AG10803 (cell line): ENCODE measurements at places on chromosomes 16 and 17.

DNA sequence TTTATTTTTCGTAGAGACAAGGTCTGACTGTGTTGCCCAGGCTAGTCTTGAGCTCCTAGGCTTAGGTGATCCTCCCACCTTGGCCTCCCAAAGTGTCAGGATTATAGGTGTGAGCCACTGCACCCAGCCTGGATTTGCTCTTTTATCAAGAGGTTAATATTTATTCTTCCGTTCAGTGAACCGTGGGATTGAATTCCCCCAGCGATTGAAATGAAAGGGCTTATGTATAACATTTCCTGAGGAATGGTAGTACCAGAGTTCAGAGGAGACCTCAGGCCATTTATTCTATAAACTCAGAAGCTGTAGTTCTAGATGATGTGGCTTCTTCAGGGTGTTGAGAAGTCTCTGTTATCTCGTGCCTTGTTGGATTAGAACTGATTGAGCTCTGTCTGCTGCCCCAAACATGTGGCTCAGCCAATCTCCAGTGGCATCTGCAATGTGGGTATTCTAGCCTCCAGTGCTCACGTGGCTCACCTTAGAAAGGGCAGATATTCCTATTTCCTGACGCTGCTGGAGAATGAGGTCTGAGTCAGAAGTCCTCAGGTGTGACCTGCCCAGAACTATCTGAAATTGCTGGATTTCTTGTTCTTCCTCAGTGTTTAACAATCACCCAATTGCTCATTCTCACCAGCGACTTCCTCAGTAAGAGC lies 22.5 kb downstream of the HMOX2 start:
- no peak for DNase-seq

- DNase-seq = no peak
Measured at GRCh38 chr17:60363700-60364405, 28.1 kb downstream of the USP32 start.

GRCh38 chr17:46732754-46733398 lies 85.6 kb downstream of the WNT3 start:
- DNase-seq = no peak

GRCh38 chr16:19776147-19776546 lies 58.1 kb downstream of the IQCK start:
- no peak for DNase-seq

GRCh38 chr16:9135797-9136196 lies 44.4 kb downstream of the HAPSTR1 start:
- DNase-seq = no peak

DNA sequence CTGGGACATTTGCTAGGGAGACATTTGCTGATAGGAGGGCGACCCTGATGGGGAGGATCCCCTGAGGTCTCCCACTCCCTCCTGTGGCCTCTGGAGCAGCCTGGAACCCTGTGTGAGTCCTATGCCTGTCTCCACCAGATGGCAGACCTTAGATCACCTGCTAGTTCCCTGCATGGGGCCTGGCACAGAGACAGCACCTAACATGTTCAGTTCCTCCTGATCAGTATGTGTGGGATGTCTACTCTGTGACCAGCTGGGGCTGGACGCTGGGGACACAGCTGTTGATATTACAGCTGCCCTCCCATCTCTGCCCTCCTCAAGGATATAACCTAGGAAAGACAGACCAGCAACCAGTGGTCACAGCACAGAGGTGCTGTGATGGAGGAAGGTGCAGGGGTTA lies 1.1 kb upstream of the ADCY7 start:
- no peak for DNase-seq

GRCh38 chr16:87043231-87044031 lies 273.8 kb downstream of the C16orf95 start:
- DNase-seq = peak; percentile 8

DNA sequence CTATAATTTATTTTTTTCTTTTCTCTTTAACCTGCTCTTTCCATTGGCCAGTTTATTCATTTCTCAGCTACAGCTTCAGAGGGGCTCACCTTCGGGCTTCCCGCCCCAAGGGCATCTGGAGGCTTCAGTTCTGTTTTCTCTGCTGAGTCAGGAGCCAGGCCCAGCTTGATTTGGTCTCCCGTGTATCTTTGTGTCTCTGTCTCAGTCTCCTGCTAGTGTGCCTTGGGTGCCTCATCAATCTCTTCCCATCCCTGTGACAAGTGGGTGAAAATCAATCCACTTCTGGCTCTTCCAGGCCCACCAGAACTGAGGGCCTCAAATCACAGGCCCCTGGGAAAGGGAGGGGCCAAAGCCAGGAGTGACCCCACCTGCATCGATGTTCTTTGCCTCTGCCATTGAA lies 72.1 kb downstream of the CCDC182 start:
- no peak for DNase-seq

- peak; percentile 17 for DNase-seq
Measured at GRCh38 chr16:84226026-84226425, 13.8 kb downstream of the KCNG4 start.

- DNase-seq = no peak
Measured at GRCh38 chr16:70551788-70552187, 28.2 kb downstream of the SF3B3 start.

- no peak for DNase-seq
Measured at GRCh38 chr16:66065925-66066324, 300.6 kb upstream of the CDH5 start.

DNA sequence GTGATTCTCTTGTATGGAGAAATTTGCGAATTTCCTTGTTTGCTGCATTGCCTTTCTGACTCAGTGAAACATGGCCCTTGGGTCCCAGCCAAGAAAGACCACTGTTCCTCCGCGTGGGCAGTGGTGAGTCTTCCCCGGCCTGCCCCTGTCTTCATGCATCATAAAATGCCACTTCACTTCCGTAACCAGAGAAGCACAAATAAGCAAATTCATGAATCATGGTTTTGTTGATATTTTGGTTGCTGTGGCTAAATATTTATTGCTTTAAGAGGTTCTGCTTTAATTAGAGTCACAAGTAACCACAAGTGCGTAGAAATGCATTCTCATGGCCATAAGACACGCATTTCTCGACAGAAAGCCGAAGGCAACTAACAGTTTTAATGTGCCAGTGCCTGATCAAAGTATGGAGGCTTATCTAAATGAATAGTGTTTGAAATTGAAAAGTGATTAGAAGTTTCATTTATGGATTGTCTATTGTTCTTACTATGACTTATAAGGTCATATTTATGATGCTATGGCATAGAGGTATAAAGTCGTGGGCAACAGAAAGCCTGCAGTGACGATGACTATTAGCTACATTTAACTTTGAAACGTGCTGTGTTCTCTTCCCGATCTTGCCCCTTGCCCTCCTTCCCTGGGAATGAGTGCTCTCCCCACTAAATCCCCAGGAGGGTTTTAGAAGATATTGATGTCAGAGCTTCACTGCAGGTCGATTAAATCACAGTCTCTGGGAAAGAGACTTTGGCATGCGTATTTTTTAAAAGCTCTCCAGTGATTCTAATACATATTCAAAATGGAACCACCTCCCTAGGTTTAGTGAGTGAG lies 76.0 kb downstream of the WIPI1 start:
- DNase-seq = peak; percentile 97

- peak; percentile 95 for DNase-seq
Measured at GRCh38 chr16:69179328-69180010, 7.5 kb upstream of the SNTB2 start.

DNA sequence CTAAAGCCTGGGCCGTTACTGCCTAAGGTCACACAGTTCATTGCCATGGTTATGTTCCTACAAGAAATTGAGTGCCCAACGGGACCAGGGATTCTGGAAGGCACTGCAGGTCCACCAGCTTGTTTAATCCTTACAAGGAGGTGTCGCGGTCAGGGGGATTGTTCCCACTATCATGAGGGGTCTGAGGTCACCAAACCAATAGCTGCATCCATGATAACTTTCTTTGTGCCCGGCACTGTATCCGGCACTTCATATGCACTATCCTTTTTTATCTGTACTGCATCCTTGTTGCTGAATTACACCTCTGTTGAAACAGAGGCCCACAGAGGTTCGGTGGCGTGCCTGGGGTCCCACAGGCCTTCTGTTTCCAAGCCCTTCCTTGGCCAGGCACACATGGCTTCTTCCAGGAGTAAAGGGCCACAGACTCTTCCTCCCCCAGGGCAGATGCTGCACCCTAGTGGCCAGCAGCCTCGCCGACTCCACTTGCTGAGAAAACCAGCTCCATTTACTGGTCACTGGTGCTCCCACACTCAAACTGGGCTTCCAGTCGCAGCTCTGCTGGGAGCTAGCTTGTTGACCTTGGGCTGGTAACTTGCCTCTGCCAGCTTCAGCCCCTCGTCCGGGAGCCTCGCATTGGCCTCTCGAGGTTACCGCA lies 82.0 kb upstream of the PLCG2 start:
- DNase-seq = peak; percentile 58

GRCh38 chr16:49672753-49673152 lies 183.2 kb downstream of the ZNF423 start:
- DNase-seq = no peak

GRCh38 chr17:65514541-65514940 lies 46.9 kb downstream of the AXIN2 start:
- DNase-seq = peak; percentile 90

GRCh38 chr16:72856797-72857196 lies 191.1 kb downstream of the ZFHX3 start:
- no peak for DNase-seq

DNA sequence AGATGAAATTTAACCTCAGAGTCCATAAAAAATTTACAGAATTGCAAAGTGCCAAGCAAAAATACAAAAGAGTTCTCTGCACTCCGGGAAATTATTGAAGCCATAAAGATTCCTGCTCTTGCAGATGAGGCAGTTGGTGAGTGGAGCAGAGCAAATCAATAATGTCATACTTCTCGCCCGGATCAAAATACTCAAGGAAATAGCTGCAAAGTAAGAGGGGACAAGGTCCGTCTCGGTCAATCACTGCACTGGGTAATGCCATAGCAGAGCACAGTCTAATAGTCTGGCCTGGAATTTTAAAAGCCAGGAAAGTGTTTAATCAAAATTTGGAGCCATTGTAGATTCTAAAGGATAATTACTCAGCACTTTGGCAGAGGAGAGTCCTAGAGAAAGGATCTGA lies 58.9 kb downstream of the GP2 start:
- no peak for DNase-seq

- DNase-seq = no peak
Measured at GRCh38 chr17:41982026-41982760, 15.6 kb downstream of the CNP start.

GRCh38 chr16:12677502-12677901 lies 126.2 kb downstream of the CPPED1 start:
- DNase-seq = no peak

GRCh38 chr17:20805751-20806150 lies 226.2 kb downstream of the CDRT15L2 start:
- DNase-seq = no peak

GRCh38 chr17:2056206-2057174 lies 1.6 kb downstream of the HIC1 start:
- DNase-seq = peak; percentile 43

- no peak for DNase-seq
Measured at GRCh38 chr16:11613381-11614303, 26.9 kb upstream of the LITAF start.

DNA sequence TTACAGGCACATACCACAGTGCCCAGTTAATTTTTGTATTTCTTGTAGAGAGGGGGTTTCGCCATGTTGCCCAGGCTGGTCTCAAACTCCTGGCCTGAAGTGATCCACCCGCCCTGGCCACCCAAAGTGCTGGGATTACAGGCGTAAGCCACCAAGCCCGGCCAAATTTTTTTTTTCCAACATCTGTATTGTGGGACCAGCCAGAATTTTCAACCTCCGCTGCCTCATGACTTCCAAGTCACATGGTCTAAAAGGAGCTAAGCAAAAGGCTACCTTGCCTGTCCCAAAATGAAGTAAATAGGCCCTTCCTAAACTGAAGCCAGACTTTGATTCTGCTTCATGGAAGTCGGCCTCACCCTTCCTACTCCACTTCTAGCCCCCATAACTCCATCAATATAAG lies 4.2 kb upstream of the SPAG7 start:
- no peak for DNase-seq

DNA sequence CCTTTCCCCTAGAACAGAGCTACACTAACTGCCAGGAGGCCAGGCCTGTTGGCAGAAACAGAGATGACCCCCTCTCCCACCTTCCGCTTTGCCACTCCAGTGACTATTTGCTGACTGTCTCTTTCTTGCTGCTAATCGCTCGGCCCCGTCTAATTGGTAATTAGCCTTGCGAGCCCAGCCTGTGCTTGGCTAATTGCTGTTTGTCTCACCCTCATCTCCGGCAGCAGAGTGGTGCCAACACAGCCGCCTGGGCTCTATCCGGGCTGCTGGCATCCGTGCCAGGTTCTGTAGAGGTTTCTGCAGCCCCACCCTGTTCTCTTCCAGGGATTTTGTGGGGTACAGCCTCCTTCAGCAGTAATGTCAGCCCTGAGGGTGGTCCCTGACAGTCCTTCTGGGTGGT lies 27.4 kb upstream of the PHB1 start:
- DNase-seq = no peak

DNA sequence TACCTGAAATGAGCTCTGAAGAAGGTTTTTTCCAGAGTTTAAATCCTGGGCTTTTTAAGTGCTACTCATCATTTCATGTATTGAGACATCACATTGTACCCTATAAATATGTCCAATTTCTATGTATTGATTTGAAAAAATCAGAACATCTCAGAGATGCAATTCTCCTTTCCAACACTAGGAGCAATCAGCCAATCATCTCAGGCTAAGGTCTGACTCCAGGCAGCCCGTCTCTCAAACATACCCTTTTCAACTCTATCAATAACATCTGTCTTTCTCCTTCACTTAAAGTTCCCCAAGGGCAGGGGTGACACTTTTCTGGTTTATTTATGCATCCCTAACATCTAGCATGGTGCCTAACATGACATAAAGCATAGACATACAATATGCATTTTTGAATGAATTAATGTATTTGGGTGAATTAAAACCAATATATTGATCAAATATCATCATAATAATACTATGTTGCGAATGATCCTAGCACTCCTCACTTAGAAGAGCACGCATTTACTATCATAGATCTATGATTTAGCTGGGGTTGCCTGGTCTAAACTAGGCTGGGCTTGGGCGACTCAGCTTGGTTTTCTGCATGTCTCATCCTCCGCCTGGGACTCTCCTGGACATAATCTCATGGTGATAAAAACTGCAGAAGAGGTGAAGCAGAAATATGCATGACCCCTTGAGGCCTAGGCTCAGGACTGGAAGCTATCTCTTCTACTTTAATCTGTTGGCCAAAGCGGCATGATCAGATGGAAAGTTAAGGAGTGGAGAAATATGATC lies 5.2 kb upstream of the CDH11 start:
- DNase-seq = no peak

DNA sequence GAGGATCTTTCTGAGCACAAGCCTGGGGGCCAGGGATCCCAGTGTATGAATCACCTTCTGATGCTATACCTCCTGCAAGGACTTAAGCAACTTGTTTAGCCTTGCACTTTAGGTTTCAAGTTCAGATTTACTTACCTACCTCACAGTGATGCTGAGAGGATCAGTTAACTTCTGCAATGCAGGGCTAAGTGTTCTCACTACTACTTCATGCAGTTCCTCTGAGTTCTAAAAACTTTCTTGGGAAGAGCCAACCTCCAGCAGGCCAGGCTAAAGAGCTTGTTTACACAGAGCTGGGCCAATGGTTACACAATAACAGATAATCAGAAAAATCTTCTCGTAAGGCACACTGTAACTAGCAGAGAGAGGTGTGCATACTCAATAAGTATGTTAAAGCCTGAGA lies 13.0 kb downstream of the VEZF1 start:
- DNase-seq = peak; percentile 55

- no peak for DNase-seq
Measured at GRCh38 chr16:50739031-50739430, 2.9 kb upstream of the CYLD start.

- DNase-seq = no peak
Measured at GRCh38 chr17:75485688-75486087, 29.3 kb downstream of the TMEM94 start.
